SK-N-SH treated with all-trans-retinoic acid at 6 μM for 48 hours (cell line): ENCODE measurements at places on chromosomes 13 and 19.

GRCh38 chr13:114080739-114081561 lies 51.5 kb downstream of the RASA3 start:
- no peak for ATAC-seq

- no peak for ATAC-seq
Observed at GRCh38 chr13:86741762-86742285, 929.3 kb upstream of the SLITRK5 start.

DNA sequence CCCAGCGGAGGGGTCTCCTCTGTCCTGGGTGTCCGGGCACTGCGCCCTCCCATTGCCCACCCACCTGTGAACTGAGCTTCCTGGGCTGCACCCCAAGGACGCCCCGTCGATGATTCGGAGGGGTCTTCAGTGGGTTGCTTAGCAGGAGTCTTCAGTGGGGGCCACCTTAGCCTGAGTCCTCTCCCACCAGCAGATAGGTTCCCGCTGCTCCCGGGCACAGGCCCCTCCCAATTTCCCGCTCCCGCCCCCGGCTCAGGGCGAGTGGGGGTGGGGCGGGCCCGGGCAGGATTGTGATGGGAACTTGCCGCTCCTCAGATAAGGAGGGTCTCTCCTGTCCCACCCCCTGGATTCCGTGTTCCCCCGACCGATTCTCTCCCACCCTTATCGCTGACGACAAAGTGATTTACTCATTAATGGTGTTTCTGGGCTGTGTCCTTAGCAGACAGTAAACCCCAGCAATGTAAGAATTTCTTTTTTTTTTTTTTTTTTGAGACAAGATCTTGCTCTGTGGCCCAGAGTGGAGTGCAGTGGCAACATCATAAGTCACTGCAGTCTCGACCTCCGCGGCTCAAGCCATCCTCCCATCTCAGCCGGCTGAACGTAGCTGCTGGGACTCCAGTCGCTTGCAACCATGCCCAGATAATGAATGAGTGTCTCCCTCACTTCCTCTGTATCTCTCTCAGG lies 655 bp upstream of the S1PR5 start:
- ATAC-seq: peak; percentile 65

DNA sequence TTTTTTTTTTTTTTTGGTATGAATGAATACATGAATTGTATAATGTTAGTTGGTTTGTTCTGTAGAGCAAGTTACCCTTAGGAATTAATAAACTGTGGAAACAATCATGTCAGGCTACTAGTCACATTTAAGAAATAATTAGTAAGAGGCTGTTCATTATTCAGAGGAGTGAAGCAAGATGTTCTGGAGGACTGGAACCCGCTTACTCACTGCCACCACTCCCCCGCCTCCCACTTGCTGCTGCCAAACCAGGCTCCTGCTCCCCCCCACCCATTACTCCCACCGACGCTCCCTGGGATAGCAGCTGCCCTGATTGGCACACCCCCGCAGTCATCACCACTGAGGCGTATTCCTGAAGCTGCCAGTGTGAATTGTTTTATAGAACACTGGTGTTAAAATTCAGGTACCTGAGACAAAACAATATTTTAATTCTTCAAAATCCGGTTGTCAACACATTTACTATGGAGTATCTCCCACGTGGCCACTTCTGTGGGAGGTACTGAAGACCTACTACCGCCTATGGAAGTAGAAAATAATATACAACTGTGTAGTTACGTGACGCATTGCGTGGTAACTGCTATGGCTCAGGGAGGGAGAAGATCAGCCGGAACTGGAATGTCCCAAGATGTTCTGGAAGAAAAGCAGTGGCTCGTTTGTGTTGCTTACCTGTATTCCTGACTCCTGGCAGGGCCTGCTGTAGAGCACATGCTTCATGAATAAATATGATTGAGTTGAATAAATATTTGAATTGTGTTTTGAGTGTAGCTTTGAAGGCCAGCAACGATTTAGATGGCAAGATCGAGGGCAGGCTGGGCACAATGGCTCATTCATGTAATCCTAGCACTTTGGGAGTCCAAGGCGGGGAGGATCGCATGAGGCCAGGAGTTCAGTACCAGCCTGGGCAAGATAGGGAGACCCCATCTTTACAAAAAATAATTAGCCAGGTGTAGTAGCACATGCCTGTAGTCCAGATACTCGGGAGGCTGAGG lies 1.7 kb downstream of the DPY19L3 start:
- ATAC-seq: no peak

DNA sequence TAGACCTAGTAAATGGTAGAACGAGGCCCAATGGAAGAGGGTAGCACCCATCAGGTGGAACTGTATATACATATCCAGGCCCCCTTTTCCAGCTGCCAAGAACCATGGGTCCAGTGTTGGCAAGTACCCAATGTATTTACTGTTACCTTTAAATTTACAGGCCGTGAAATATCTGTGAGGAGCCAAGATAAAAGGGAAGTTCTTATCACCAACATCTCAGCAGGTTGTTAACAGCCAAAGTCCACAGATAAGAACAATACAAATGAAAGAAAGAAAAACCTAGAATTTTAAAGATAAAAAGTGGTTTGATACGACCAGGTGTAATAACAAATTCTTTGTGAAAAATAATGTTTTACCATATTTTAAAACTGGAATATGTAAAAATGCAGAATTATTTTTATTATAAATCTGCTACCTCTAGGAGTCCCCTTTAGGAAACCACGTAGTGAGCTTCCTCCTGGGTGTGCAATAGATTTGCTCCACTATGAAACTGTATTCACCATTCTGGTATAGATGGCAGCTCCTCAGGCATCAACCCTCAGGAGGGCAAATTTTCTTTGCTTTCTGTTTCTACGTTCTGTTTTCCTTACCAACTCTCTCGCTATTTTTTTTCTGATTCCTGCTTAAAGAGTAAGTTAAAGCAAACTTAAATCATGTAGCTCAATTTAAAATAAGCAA lies 292.2 kb upstream of the SLC10A2 start:
- no peak for ATAC-seq

DNA sequence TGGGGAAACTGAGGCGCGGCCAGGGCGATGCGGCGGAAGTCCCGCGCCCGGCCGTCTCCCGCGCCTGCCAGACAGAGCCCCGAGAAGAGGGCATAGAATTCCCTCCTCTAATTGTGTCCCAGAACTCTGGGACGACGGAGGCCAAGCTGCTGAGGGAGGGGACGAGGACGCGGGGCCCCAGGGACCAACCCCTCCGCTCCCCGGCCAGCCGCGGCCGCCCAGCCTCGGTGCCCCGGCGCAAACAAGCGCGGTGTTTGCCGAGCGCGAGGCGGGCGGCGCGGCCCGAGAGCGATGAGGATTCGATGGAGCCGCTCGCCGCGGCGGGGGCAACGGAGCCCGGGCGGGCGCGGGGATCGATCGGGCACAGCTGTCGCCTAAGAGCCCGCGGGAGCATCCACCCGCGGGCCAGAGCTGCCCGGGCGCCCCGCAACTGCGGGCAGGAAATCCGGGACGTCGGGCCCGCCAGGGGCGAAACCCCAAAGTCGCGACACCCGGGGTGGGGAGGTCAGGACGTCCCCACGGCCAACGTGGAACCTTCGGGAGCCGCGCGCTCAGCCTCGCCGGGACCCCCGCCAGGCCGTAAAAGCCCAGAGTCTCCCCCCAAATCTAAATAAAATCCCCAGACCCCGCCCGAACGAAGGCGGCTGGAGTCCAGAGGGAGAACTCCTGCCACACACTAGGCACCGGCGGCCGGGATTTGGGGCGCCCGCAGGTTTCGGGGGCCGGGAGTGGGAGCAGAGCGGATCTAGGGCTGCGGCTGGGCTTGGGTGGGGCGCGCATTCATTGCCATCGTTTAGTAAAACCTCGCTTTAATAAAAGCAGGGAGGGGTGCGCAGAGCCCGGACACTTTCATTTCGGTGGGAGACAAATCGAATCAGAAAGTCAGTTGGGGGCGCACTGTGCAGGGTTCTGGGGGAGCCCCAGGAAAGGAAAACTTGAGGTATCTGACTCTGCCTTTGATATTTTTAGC lies 3.6 kb upstream of the ONECUT3 start:
- no peak for ATAC-seq

DNA sequence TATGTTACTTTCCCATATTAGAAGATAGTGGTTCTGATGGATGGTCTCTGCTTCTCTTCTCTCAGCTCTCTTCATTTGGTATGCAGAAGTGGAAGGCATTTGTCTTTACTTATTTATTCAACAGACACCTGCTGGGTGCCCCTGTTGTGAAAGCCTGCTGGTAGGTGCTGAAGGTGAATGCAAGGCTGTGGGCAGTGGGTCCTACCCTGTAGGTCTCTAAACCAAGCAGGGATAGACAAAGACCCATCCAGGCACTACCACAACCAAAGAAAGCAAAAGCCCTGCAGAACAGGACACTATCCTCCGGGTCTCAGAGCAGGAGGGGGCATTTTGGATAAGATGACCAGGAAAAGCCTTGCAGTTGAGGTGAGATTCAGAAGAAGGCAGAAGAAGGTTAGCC lies 106.1 kb downstream of the STARD13 start:
- no peak for ATAC-seq

GRCh38 chr19:30416375-30416774 lies 44.2 kb downstream of the ZNF536 start:
- ATAC-seq: no peak

DNA sequence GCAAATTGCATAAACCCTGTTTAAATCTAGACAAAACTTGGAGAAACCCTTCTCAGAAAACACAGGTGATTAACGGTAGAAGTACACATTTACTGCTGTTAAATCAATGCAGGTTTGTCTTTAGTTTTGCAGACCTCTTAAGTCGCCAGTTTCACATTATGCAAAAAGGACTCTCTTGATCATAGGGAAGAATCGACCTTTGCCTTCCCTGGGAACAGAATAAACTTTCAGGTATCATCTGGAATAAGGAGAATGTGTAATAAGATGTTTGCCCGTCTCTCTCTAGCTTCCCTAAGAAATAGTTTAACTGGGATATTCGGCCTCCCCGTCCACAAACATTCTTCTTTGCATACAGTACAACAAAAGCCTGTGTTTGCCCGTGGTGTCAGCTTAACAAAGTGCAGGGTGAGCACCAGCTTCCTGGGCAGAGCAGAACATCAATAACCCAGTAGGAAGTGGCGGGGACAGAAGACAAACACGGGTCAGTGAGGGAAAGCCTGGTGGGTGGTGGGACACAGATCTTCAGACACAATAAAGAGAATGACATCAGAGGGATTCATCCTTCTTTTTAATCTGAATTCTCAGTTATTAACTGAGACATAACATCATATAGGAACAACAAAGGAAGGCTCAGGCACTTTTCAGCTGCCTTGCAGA lies 1077.7 kb upstream of the SLC10A2 start:
- no peak for ATAC-seq

- no peak for ATAC-seq
Observed at GRCh38 chr13:33520468-33520839, 234.9 kb upstream of the STARD13 start.

GRCh38 chr13:38628554-38628953 lies 58.3 kb upstream of the FREM2 start:
- ATAC-seq: no peak

- ATAC-seq: no peak
Observed at GRCh38 chr19:1997353-1998233, 17.9 kb downstream of the BTBD2 start.

GRCh38 chr13:41970022-41970421 lies 9.1 kb upstream of the VWA8 start:
- no peak for ATAC-seq

GRCh38 chr19:49084206-49085019 lies 838 bp upstream of the SNRNP70 start:
- ATAC-seq: peak; percentile 35

GRCh38 chr19:5826531-5827341 lies 12.8 kb downstream of the FUT6 start:
- peak; percentile 28 for ATAC-seq

DNA sequence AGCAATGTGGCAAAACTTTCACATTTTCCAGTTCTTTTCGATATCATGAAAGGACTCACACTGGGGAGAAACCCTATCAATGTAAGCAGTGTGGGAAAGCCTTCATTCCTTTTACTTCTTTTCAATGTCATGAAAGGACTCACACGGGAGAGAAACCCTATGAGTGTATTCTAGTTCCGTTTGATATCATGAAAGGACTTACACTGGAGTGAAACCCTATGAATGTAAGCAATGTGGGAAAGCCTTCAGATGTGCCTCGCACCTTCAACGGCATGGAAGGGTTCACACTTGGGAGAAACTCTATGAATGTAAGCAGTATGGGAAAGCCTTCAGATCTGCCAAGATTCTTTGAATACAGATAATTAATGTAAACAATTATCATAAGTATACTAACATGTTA lies 14.5 kb upstream of the ZNF763 start:
- no peak for ATAC-seq

DNA sequence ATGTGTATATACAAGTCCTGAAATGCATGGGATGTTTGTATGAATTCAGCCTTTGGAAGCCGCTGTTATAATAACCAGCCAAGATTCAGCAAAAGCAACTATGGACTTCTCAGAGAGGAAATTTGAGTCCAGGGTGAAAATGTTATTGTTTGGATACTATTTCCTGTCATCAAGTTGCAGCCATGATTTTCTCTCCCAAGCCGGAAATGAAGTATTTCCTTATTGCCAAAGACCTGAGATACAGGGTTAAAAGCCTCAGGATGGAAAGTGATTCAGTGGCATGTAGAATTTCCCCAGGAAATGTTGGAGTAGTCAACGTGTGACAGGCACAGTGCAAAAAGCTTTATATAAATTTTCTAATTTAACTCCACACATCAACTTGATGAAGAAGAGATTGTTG lies 133.9 kb downstream of the IRS2 start:
- no peak for ATAC-seq

GRCh38 chr19:21396893-21397572 lies at the start of gene ZNF493:
Gene ZNF493 (plus strand): TSS chr19:21397133. CDS start chr19:21397238, 105 bp downstream.
- ATAC-seq: peak; percentile 100

DNA sequence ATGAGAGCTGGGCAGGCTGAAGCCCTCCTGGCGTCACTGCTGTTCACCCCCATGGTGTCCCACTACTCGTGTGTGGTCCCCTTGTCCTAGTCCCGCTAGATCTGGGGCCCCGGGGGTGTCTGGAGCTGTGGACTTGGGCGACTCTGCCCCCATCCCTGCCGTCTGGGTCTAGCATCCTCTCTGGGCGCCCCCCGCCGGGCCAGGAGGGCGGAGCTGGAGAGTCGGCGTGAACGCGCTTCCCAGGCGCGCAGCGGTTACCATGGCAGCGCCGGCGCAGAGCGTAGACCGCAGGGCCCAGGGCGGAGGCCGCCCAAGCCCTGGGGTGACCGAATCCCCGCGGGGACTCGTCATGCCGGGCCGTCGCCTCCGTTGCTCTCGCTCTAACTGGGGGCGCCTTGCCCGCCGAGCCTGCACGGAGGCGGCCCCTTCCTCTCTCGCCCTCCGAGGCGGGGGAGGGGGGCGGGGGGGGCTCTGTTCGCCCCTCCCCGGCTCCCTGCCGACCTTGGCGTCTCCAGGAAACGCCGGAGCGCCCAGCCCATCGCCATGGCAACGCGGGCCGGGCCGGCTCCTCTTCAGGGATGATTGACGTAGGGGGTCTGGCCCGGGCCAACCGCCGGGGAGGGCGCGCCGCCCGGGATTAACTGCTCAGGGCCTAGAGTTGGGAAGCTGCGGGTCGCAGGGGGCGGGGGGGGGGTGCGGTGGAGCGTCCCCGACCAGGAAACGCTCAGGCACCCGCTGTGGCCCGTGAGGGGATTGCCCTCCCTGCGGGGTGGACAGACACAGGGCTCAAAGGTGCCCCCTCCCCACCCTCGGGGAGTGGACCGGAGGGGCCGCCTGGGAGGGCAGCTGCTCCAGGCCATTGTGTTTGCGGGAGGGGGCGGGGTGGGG lies 8.9 kb downstream of the ISYNA1 start:
- peak; percentile 78 for ATAC-seq
